Right lobe of liver (tissue), 6 donors: ENCODE measurements at places on chromosomes 12 and 14.

DNA sequence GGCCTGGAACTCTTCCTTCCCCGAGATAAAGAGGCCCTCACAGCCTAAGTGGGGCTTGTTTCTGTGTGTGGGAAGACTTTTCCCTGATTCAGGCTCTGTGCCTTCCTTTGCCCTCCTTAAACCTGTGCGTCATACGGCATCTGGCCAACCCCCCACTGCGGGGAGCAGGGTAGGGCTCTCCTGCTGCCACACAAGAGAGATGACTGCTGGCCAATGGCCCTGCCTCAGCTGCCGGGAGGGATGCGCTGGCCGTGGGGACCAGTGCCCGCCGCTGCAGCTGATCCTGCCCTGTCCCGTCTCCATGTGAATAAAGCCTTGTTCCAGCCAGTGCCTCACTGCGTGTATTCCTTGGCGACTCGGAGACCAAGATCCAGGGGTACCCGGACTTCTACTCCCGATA is 42.5 kb upstream of the BEGAIN start:
- no peaks in the 10 kb centered on the region for H3K27me3 ChIP-seq
- H3K36me3 ChIP-seq = no peaks in the 10 kb centered on the region
- no peak overlapping the region for H3K27ac ChIP-seq
- H3K4me3 ChIP-seq = no peak overlapping the region

DNA sequence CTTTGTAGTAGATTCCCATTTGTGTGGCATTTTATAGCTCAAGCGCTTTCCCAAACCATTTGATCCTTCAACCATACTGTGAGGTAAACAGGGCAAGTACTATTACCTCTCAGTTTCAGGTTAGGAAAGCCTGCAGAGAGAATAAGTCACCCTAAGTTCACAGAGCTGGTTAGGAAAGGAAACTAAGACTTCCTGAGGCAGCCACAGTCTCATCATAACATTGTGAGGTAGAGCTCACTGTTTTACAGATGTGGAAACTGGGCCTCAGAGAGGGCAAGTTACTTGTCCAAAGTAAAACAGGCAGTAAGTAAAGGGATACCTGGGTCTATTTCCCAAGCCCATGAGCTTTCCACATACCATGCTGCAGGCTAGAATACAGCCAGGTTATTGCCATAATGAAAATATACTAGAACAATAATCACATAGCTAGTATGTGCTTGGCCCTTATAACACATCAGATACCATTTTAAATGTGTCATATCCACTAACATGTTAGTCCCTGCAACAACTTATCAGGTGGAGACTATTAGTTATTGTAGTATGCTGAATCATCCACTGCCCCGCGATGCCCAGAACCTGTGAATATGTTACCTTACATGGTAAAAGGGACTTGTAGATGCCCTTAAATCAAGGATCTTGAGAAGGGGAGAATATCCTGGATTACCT is 150.9 kb upstream of the GRIP1 start:
- H3K4me3 ChIP-seq = no peak overlapping the region
- DNase-seq = no peak
- no peaks in the 10 kb centered on the region for H3K36me3 ChIP-seq
- H3K27me3 ChIP-seq = no peaks in the 10 kb centered on the region
- H3K4me1 ChIP-seq = no peaks in the 10 kb centered on the region

GRCh38 chr14:81474685-81475324 is 58.8 kb downstream of the SEL1L start:
- no peak overlapping the region for H3K4me3 ChIP-seq
- no peak overlapping the region for H3K27ac ChIP-seq
- no peaks in the 10 kb centered on the region for H3K27me3 ChIP-seq

DNA sequence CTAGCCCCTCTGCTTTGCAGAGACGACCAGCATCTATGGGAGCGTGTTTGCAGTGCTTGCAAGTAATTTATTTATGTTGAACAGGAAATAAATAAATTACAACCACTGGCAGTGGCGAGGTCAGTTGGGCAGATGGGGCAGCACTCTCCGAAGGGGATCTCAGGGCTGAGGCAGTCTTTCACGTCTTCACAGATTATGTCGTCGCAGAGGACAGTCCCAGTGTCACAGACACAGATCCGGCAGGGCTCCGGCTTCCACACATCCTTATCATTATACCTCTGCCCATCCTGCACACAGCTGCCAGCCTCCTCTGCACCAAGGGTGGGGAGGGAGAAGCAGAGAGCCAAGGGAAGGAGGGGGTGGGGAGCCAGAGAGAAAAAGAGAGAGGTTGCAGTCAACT is 4.5 kb downstream of the COL2A1 start:
- H3K27me3 ChIP-seq = no peaks in the 10 kb centered on the region
- no peaks in the 10 kb centered on the region for H3K36me3 ChIP-seq
- no peaks in the 10 kb centered on the region for H3K4me1 ChIP-seq
- no peak overlapping the region for H3K4me3 ChIP-seq
- no peak overlapping the region for H3K27ac ChIP-seq

- H3K27ac ChIP-seq = no peak overlapping the region
- H3K36me3 ChIP-seq = no peaks in the 10 kb centered on the region
- H3K4me1 ChIP-seq = no peaks in the 10 kb centered on the region
- H3K4me3 ChIP-seq = no peak overlapping the region
- no peaks in the 10 kb centered on the region for H3K27me3 ChIP-seq
Measured at GRCh38 chr12:126354633-126355032, 1289.4 kb downstream of the AACS start.
